Stimulated activated CD8-positive, alpha-beta memory T cell treated with anti-CD3 and anti-CD28 coated beads, Interleukin-7, amount 100 ng/mL, for 1 hour (primary cell): ENCODE measurements at places on chromosomes 4 and X.

GRCh38 chrX:8049827-8050226 is 121.2 kb downstream of the VCX2 start:
- DNase-seq = no peak

DNA sequence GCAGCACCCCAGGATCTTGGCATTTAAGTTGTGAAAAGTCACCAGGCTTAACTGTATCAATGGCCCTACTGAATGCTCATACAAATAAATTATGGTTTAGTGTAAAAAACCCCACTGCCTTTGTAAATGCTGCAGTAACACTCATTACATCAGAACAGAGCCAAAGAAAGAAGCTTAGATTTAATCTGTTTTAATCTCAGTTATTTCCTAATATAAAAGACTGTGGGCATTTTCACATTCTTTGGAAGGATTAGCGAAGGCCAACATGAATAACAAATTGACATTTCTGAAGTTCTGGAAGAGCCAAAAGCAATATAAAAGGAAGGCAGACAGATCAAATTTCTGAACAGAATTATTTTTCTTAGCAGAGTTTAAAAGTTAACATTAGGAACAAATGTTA is 140.0 kb upstream of the HCCS start:
- DNase-seq = no peak

- DNase-seq = no peak
Measured at GRCh38 chr4:152920768-152921167, 15.4 kb upstream of the FHDC1 start.

DNA sequence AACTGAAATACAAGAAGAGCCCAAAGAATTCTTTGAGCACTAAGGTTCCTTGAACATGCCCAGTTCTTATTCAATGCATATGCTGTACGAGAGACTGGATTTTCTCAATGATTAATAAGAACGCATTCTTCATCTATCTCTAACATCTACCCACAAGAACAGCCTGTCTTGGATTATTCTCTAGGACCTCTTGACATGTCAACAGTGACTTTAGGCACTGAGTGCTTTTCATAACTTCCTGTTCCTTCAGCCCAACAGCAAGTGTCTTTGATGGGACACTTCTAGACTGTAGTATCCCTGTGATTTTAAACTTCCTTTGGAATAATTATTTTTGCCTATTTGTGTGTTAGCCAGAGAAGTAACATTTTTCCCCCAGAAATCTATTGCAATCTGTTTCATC is 69.3 kb downstream of the OPHN1 start:
- DNase-seq = no peak

- DNase-seq = no peak
Measured at GRCh38 chr4:135775909-135776308, 1574.3 kb upstream of the PABPC4L start.

DNA sequence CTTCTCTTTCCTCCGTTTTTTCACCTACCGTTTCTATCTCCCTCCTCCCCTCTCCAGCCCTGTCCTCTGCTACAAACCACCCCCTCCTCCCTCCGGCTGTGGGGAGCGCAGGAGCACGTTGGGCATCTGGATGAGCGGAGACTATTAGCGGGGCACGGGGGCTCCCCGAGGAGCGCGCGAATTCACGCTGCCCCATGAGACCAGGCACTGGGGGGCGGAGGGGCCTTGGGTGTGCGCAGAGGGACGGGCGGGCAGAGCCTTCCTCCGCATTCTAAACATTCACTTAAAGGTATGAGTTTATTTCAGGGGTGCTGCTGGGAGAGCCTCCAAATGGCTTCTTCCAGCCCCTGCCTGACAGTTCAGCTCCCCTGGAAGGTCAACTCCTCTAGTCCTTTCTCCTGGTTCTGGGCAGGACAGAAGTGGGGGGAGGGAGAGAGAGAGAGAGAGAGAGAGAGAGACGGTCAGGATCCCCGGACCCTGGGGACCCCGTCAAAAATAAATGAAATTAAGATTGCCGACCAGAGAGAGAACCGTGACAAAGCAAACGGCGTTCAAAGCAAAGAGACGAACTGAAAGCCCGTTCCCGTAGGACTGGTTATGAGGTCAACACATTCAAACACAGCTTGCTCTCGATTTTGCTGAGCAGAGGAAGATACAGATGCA is 5.0 kb downstream of the SHOX start:
- no peak for DNase-seq

GRCh38 chr4:88320780-88321373 is 36.5 kb upstream of the PPM1K start:
- DNase-seq = no peak
